AG20443 (cell line): ENCODE measurements at places on chromosomes 1 and 21.

DNA sequence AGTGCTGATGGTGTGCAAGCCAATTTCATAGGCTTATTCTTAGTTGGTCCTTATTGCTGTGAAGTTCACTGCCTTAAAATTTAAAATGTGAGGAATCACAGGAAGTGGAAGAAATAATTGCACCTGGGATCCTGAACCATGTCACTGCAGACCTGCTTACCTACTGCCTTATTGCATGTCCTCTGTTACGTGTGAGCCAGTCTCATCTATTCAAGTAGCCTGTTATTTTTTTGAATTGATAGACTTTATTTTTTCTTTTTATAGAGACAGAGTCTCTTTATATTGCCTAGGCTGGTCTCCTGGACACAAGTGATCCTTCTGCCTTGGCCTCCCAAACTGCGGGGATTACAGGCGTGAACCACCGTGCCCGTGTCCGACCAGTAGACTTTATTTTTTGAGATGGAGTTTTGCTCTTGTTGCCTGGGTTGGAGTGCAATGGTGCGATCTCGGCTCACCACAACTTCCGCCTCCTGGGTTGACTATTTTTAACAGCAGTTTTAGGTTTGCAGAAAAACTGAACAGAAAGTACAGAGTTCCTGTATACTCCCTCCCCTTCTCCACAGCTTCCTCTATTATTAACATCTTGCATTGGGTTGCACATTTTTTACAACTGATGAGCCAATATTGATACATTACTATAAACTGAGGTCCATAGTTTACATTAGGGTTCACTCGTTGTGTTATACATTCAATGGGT lies 14.0 kb upstream of the DISC1 start:
- no peak for DNase-seq

DNA sequence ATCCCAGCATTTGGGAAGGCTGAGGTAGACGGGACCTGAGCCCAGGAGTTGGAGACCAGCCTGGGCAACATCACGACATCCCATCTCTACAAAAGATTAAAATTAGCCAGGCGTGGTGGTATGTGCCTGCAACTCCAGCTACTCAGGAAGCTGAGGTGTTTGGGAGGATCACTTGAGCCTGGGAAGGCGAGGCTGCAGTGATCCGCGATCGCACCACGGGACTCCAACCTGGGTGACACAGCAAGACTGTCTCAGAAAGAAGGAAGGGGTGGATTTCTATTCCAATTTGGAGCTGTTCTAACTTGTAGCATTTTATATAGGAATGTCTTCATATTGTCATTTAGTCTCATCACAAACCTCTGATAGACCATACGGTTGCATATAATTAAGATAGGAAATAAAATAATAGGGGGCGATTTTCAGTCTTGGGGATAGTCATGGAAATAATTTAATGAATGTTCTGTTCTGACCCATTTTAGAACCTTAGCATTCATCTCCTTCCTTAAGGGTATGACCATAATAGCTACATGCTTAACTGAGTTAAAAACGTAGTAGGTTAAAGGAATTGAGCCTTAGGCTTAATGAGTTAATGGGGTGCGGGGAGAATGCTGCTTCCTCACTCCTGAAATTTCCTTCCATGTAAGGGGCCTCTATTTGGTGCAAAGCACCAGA lies 93.1 kb downstream of the ADCY10 start:
- DNase-seq = no peak

DNA sequence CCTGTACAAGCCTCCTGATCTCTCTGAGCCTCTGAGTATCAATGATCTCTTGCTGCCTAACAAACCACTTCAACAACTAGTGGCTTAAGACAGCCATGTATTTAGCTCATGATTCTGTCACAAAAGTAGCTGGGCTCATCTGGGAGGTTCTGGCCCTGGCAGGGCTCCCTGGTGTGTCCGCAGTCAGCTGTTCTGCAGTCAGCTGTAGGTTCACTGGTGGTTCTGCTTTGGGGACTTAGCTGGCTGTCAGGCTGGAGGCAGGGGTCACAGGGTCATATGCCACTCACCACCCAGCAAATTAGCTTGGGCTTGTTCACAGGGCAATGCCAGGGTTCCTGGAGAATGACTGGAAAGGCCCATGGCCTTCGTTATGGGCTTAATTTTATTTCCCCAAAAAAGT lies 64.8 kb downstream of the DISP3 start:
- DNase-seq = no peak

GRCh38 chr21:42227909-42228708 lies 9.2 kb downstream of the ABCG1 start:
- DNase-seq = peak; percentile 85

DNA sequence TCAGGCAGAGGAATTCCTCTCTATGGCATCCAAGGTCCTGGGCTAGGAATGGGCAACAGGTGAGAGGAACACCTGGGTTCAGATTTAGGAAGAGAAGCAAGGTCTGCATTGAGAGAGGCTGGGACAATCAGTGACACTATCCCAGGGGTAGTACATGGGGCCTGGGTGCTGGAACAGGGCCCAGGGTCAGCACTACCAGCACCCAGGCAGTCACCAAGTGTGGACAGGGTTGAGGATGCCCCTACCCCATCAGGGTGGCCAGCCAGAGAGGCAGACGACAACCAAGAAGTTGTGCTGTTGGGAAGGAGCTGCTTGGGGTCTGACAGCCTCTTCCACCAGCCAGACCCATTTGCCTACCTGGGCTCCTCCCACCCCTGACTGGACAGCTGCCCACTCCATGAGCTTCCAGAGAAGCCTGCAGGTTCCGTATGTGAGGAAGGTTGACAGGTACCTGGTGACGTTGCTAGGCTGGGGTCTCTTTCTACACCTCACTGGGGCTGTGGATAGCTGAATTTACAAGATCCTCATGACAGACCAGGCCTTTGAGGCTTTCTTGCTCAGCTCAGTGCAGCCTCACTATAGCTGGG lies 13.9 kb downstream of the CYP4A11 start:
- DNase-seq = no peak

GRCh38 chr1:235050911-235051360 lies 77.7 kb downstream of the TOMM20 start:
- peak; percentile 61 for DNase-seq
